OCI-LY7 (cell line): ENCODE measurements at places on chromosomes 4 and X. TPM values are rescaled to one million over a fixed set of nuclear protein-coding genes. Genes with fewer than 3 reads are reported as not detected.

DNA sequence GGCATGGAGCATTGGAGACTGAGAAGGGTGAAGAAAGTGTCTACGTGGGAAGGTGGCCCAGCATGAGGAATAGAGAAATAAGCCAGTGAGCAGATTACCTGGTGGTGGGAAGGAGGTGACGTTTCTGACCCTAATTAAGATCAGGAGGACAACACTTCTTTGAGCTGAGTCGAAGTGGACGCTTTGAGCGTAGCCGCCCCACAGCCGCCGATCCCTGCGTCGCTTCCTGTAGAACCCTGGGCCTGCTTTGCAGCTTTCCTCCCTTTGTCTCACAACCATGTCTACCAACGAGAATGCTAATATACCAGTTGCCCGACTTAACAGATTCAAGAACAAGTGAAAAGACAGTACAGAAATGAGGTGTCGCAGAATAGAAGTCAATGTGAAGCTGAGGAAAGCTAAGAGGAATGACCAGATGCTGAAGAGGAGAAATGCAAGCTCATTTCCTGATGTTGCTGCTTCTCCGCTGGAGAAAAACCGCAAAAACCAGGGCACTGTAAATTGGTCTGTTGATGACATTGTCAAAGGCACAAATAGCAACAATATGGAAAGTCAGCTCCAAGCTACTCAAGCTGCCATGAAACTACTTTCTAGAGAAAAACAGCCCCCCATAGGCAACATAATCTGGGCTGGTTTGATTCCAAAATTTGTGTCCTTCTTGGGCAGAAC is 6.4 kb upstream of the ANTXR2 start:
- DNase-seq, result no peak

GRCh38 chr4:75566911-75567310 is 11.0 kb downstream of the ODAPH start:
- no peak for DNase-seq

DNA sequence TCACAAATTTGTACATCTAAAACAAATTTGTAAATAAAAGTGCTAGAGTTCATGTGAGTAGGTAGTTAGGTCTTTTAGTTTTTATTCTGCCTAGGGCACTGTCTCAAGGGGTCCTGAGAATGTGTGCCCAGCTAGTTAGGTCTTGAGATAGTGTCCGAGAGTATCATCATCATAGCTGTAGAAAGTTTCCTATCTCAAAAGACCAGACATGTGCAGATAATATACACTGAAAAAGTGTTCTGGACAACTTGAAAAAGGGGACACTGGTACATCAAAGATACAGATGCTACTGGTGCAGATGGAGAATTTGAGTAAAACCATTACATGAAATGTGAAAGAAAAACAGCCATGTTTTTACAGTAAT is 1.8 kb upstream of the ZCCHC4 start:
- DNase-seq, result peak; percentile 17

GRCh38 chr4:107349266-107349665 is 313.2 kb upstream of the DKK2 start:
- no peak for DNase-seq

TIGD4 gene
- 1.0 and 1.2 TPM in 2 replicates for total RNA-seq

CFAP47 gene
- total RNA-seq, result not detected in 2 replicates

GRCh38 chr4:85854546-85854945 is 379.6 kb downstream of the ARHGAP24 start:
- DNase-seq, result no peak

DNA sequence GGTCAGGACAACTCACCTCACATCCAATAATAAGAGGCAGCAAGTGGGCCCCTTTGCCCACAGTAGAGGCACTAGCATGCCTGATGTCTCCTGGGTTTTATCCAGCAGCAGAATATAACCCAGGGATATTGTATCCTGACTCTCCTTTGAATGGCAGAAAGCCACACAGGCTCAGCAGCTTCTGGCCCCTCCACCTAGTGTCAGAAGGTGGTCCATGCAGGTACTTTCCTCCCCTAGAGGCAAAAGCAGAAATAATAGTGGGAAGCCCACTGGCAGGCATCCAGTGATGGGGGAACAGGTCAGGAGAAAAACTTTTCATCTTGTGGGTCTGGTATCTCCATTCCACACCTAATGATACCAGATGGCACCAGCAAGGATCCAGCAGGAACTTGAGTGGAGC is 75.5 kb upstream of the IRS4 start:
- DNase-seq, result no peak

GRCh38 chr4:15963001-15963451 is at the start of gene FGFBP2:
Gene FGFBP2 (minus strand): TSS chr4:15963175. CDS start chr4:15963129, 46 bp downstream.
- DNase-seq, result peak; percentile 44

MRFAP1 gene
- 213 and 224 TPM in 2 replicates for total RNA-seq

CWH43 gene
- total RNA-seq, result not detected in 2 replicates

TAF7L gene
- total RNA-seq, result not detected in 2 replicates

ZNF141 gene
- 19.8 and 26.9 TPM in 2 replicates for total RNA-seq

- peak; percentile 4 for DNase-seq
These were observed 560.5 kb upstream of the PABPC4L start for GRCh38 chr4:134762053-134762452.

- no peak for DNase-seq
These were observed 268.4 kb downstream of the DCTD start for GRCh38 chr4:182648766-182649165.

RELL1 gene
- 51.6 and 53.5 TPM in 2 replicates for total RNA-seq

- no peak for DNase-seq
These were observed at the start of gene CYTL1 for GRCh38 chr4:5019274-5019673. Gene CYTL1 (minus strand): TSS chr4:5019458. CDS start chr4:5019445, 13 bp downstream.

GRCh38 chr4:3290889-3291321 is 1.9 kb upstream of the RGS12 start:
- DNase-seq, result no peak

GRCh38 chr4:31411565-31411964 is 691.4 kb downstream of the PCDH7 start:
- no peak for DNase-seq
